Retinal pigment epithelial cell (primary cell): ENCODE measurements at places on chromosomes 1 and 21.

- DNase-seq = no peak
Observed at GRCh38 chr1:50646526-50646925, 223.3 kb upstream of the DMRTA2 start.

DNA sequence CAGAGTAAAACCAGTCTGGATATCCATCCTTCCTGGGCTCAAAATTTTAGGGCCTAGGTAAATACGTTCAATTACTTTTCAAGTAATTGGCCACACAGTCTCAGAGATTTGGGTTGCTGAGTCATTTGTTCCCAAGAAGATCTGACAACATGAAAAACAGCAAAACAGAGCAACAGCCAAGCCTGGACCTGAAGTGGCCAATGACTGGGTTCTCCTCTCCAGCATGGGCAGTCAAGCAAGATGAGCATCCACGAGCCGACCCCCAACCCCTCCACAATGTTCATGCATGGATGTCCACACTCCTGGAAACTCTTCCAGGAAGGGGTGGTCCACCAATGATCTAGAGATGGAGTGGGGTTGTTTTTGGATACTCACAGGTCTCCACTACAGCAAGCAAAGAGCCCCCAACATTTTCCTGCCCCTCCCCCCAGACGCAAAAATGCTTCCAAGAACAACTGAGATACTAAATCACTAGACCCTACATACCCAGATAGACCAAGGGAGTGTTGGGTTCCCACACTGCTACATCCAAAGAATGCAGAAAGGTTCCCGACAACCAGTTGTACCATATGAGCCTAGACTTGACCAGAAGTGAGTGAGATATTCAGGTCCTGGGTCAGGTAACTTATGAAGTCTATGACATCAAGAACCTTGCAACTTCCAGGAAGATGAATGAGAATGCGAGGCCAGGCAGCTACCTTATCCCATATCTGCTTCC lies 73.0 kb downstream of the CD46 start:
- DNase-seq = no peak

DNA sequence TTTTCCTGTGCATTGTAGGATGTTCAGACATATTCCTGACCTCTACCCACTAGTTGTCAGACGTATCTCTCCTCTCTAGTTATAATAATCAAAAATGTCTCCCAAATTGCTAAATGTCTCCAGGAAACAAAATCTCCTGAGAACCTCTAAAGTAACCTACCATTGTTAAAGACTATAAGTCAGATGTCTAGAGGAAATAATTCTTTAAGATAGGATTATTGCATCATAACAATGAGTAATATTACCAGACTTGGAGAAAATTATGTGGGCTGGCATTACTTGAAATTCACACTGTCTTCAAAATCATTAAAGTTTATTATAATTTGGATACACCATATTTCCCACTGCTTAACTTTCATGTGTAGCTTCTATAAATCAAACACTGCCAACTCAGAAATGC lies 643.0 kb upstream of the ADGRL2 start:
- DNase-seq = no peak

GRCh38 chr1:227958617-227959324 lies 11.0 kb upstream of the WNT9A start:
- no peak for DNase-seq

- DNase-seq = no peak
Observed at GRCh38 chr1:193448682-193449461, 262.5 kb upstream of the B3GALT2 start.

- DNase-seq = no peak
Observed at GRCh38 chr1:23103001-23103889, 65.4 kb downstream of the LUZP1 start.

DNA sequence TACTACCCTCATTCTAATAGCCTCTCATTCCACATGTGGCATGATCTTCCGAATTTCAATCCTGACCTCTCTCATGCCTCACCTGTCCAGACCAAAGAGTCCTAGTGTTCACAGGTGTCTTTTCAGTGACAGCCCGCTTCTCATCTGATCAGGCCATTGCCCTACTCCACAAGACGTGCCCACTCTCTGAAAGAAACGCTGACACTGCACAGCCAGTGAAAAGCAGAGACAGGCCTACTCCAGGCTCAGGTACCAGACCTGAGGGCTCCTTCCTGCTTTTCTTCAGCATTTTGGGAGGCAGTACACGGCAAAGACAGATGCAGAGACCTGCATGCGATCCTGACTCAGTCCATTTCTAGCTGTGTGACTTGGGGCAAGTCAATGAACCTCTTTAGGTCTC lies 43.0 kb downstream of the SUSD4 start:
- no peak for DNase-seq

DNA sequence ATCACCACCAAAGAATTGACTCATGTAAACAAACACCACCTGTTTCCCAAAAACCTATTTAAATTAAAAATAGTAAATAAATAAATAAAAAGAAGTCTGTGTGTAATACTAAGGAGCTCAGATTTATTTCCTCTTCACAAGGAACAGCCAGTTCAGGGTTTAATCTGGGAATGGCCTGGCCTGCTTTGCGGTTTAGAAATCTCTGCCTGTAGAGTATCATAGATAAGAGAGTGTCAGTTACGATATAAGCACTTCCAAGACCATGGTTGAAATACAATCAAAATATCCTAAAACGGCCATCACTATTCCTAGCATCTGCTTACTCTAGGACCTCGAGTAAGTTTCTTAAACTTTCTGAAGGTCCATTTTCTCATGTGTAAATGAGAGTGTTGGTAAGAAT lies 274.4 kb downstream of the PLPP3 start:
- DNase-seq = no peak

DNA sequence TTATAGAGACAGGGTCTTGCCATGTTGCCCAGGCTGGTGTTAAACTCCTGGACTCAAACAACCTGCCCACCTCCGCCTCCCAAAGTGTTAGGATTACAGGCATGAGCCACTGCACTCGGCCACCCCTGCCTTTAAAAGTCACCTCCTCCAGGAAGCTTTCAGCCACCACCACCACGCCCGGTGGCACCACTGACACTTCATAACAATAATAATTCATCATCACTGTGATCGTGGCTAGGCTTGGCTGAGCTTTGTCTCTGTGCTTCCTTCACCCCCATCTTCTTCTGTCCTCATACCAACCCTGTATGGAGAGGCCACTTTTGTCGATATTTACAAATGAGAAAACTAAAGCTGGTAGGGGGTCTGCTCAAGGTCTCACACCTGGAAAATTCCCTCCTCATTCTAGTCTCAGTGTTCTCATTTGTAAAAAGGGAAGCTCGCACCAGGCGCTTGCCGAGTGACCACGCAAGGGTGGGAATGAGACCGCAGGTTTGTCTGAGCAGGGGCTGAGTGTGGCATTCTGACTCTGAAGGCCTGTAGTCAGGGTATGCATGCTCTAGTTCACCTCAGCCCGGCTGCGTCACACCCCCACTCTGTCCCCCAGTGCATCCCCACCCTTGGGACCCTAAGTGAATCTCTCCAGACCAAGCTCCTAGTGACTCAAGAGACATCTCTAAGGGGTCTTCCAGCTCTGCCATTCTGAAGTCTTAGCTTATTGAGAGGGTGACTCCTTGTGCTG lies 12.9 kb upstream of the EPHA2 start:
- DNase-seq = no peak

GRCh38 chr1:153680120-153680403 lies 1.6 kb downstream of the NPR1 start:
- no peak for DNase-seq

DNA sequence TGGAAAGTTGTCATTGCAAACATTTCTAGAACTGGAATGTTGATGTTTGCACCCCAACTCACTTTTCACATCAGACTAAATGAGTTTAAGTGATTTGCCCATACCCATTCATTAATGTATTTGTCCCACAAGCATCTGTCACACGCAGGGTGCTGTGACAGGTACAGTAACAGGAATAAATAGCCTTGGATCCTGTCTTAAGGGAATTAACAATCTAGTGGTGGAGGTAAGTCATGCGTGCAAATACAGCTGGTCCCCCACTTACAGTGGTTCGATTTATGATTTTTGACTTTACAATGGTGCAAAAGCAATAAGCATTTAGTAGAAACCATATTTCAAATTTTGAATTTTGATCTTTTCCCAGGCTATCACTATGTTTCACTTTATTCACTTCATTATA lies 17.5 kb upstream of the PRDM2 start:
- no peak for DNase-seq

GRCh38 chr1:227632325-227632724 lies 69.0 kb downstream of the ZNF678 start:
- no peak for DNase-seq

DNA sequence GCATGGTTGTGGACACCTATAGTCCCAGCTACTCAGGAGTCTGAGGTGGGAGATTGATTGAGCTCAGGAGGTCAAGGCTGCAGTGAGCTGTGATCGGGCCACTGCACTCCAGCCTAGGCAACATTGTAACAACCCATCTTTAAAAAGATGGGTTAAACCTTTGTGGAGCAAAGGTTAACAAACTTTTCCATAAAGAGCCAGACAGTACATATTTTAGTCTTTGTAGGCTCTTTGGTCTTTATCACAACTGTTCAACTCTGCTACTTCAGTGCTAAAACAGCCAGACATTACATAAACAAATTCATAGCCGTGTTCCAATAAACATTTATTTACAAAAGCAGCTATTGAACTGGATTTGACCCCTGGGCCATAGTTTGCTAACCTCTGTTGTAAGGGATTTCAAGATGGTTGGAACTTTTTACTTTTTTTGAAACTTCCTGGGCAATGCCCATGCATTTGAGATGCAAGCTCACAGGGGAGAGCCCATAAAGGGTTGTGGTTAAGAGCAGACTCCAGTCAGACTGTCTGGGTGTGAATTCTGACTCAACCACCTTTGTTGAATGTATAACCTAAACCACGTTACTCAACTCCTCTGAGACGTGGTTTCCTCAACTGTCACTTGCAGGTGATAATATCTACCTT lies 10.8 kb downstream of the INAVA start:
- DNase-seq = no peak

- no peak for DNase-seq
Observed at GRCh38 chr1:6358144-6358624, 35.4 kb downstream of the ACOT7 start.

DNA sequence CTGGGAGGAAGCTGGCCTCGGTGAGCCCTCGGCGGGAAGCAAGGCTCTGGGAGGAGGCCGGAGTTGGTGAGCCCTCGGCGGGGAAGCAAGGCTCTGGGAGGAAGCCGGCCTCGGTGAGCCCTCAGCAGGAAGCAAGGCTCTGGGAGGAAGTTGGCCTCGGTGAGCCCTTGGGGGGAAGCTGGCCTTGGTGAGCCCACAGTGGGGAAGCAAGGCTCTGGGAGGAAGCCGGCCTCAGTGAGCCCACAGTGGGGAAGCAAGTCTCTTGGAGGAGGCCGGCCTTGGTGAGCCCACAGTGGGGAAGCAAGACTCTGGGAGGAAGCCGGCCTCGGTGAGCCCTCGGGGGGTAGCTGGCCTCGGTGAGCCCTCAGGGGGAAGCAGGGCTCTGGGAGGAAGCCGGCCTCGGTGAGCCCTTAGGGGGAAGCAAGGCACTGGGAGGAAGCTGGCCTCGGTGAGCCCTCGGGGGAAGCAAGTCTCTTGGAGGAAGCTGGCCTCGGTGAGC lies 36.0 kb downstream of the KRTAP10-1 start:
- DNase-seq = no peak

DNA sequence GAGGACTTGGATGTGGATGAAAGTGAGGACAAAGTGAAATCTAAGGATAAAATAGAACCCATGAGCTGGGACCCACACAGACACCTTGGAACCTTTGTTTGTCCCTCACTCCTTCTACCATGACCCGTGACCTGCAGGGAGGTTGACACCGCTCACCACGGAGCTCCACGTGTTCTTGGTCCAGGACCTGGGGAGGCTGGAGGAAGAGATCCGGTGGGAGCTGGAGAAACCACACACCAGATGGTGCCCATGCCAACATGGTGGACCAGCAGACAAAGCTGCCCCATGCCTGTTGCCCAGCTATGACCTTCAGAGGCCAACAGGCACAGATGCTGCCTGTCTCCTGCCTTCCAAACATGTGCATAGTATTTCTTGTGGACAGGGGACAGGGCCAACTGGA lies 721.9 kb downstream of the PTPRU start:
- no peak for DNase-seq

GRCh38 chr1:171852272-171852671 lies 11.0 kb downstream of the DNM3 start:
- no peak for DNase-seq

- DNase-seq = no peak
Observed at GRCh38 chr1:22208973-22209378, 66.1 kb upstream of the WNT4 start.

DNA sequence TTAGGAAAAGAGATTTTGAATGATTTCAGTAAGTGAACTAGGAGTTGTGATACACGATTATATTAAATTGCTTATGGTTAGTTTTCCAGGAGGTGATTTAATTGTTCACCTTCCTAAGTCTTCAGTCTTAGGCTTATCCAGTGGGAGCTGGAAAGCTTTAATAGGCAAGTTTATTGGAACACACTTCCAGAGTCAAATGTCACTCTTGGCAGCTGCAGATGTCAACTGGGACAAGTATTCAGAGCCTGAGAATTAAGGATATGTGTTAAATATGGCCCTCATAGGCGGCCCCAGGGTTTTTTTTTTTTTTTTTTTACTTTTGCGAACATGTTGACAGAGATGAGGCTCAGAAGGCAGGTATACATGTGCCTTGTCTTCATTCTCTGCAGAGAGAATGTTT lies 29.2 kb downstream of the UCK2 start:
- DNase-seq = no peak

DNA sequence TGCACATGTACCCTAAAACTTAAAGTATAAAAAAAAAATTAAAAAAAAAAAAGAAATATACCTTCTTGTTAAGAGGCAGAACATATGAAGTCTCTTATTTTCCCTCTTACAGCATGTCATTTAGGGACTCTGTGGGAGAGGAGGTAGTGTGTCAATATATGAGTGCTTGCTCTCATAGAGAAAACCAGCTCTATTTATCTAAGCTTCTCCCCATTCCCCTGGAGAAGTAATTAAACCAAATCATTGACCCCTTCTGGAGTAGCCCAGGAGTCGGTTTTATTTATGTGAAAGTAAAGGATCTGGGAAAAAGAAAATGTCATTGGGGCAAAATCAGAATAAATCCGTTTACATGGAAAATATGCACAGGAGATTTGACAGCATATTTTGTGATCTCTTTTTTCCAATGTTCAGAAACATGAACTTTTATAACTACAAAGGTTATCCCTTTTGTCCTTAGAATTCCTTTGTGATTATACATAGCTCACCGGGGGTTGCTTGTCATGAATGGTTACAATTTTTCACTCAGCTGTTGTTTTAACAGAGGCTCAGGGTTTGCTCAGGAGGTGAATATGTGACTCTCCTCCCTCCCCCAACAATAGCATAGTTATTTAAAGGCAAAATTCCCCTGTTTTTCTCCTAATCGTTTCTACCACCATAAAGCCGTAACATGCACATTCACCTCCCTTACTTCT lies 114.5 kb upstream of the C1orf21 start:
- DNase-seq = peak; percentile 56

- DNase-seq = no peak
Observed at GRCh38 chr1:17908945-17909344, 153.8 kb downstream of the ACTL8 start.

DNA sequence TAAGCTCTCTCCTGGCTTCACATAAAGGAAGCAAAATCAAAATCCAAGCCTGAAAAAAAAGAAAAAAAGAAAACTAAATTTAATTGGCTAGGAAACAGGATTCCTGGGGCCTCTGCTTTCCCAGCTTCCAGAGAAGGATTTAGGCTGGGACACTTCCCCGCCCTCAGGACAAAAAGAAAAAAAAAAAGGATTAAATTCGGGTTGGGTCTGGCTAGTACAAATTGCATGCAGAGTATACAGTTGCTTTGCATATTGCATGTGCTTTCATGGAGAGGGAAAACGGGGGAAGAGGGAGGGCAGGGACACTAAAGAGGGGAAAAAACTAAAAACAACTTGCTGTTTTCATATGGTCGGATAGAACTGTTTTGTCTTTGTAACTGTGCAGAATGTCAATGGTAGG lies 42.7 kb downstream of the OLIG1 start:
- DNase-seq = no peak

- no peak for DNase-seq
Observed at GRCh38 chr1:10768552-10768951, 27.9 kb downstream of the CASZ1 start.
